Central memory CD8-positive, alpha-beta T cell (primary cell): ENCODE measurements at places on chromosomes 1 and 21.

- DNase-seq, result no peak
Measured at GRCh38 chr1:113201560-113201959, 128.6 kb downstream of the LRIG2 start.

- DNase-seq, result no peak
Measured at GRCh38 chr1:46408356-46409062, 14.4 kb downstream of the FAAH start.

DNA sequence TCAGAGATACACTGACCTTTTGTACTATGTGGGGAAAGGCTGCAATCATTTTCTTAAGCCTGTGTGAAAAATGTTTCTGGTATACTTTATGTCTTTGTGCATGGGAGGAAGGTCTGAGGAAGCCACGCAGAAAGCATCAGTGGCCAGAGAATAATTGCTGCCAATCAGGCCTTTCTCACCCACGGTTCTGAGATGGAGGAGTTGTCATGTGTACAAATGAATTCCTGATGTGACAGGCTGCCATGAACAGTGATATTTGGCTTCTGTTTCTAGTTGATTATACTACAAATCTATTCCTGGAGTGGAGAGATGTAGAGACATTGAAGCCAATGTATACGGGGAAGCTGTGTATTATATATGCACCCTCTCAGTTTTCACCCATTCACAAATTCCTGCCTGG is 142.6 kb downstream of the GRIK1 start:
- no peak for DNase-seq

DNA sequence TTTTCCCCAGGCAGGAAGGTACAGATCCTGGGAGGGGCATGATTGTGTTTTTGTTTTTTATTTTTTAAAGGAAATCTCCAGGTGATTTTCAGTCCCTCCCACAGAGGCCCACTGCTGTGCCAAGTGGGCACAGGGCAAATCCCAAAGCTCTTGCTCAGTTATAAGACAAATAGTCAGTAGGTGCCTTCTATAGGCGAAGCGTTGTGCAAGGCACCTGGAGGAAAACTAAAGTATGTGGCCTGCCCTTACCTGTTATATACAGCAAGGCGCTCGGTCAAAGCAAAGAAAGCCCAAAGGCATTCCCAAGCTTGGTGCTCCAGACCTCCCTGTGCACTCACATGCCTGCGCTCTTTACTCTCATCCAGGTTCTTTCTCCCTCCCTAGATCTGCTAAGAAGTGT is 81.0 kb downstream of the KCNJ15 start:
- no peak for DNase-seq

DNA sequence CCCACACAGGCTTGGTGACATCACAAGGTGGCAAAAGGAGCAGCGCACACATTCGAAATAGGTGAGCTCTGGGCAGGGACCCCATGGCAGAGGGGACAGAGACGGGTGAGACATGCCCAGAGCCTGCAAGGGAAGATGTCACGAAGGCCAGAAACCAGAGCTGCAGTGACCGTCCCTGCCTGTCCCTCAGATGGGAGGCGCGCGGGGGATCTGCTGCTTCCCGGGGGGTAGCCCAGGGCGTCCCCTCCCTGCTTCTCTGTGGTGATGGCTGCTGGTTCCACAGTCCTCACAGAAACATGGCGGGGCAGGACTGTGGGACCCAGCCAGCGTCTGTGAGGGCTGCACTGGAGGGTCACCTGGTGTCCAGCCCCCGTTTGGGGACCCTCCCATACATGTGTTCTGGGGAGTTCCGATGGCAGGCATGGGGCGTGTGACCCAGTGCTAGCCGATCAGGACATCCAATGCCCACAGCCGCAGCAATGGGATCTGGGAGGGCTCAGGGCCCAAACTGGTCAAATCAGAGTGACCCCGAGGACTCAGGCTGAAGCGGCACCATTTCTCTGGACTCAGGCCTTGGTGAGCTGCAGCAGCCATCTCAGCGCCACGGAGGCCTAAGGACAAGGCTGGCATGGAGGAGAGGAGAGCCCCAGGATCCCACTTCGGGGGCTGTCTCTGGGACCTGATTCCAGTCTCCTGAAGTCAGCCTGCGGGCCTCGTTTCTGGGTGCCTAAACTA is 20.7 kb upstream of the SPSB1 start:
- DNase-seq, result no peak

- DNase-seq, result no peak
Measured at GRCh38 chr1:50422946-50423669, at the start of gene DMRTA2. Gene DMRTA2 (minus strand): TSS chr1:50423443. CDS start chr1:50421536, 1,907 bp downstream.

- no peak for DNase-seq
Measured at GRCh38 chr1:197837911-197838310, 62.6 kb upstream of the DENND1B start.

DNA sequence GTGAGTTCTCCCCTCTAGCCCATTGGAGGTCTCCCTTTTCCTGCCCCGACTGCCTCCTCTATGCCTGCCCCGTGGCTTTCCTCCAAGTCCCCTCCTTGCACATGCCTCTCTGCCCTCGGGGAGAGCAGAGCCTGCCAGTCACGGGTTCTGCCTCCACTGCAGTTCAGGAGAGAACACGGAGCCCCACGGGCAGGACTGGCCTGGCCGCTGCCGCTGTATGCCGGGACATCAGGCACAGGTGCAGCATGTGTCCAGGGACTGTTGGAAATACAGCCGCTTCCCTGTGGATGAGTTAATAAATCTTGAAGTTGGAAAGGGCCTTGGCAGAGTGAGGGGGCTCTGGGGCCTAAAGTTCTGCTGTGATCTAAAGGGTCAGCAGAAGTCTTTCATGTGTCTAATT is 676.6 kb downstream of the MATN1 start:
- no peak for DNase-seq
